ENCODE measurements at places on chromosomes 3 and 15.

DNA sequence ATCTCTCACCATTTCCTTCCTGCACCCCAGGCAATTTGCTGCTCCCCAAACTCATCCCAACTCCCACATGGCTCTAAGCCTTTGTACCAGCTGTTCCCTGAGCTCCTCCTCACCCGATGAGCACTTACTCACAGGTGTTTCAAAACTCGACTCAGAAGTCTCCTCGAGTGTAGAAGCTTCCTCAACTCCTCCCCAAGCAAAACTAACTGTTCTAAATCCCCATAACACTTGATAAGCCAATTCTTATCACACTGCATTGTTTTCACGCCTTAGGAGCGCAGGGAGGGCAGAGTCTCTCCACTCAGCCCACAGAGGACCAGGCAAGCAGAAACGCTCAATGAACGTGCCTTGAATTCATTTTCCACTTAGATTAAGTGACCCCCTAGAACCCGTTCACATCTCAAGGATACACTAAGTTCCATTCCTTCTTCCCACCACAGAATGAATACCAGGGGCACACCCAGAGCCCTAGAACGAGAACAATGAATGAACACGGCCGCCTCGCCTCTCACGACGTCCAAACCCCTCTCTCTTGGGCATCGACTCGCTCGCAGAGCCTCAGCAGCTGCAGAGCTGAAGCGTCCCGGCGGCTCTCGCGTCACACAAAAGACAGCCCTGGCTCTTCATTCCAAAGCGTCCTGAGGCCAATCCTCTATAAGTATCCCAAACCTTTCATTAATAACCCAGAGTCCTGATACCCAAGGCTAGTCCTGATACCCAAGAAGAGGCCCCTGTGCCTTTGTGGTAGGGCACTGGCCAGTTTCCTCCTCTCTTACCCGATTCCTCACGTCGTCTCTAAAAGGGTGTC is 1.1 kb downstream of the RAF1 start:
- DNase-seq, result no peak

DNA sequence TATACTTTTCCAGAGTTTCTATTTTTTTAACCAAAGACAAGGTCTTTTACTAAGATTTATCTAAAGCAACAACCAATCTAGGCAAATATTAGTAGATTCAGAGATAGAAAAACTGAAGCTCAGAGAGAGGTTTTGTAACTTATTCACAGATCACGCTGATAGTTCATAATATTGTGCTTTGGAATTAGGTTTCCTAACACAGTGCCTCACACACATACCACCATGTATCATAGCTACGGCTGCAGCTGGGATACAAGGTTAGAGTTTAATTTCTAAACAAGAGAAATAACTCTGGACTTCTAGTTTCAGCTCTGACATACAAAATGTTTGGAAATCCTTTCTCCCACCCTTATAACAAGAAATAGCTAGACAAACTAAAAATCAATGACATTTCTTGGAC is 565.7 kb downstream of the PYDC2 start:
- no peak for DNase-seq

- no peak for DNase-seq
Measured at GRCh38 chr3:73786321-73786807, 161.6 kb upstream of the PDZRN3 start.

- no peak for DNase-seq
Measured at GRCh38 chr15:84799511-84800187, 17.5 kb upstream of the ALPK3 start.

DNA sequence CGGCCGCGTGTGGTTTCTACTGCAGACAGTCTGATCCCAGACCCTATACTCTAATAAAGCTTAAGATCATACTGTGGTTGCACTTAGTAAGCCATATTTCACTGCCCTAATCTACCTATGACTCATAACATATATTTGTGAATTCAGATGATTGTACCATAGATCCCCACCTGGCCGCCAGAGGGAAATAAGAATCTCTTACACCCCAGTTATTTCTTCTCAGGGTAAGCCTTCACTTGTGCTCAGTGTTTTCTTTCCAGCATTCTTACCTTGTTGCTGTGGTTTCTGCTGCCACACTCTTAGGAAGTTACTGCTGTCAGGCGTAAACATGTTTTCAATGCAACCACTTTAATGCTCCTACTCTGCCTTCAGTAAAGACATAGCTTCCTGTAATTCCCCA is 105.9 kb downstream of the B3GALNT1 start:
- no peak for DNase-seq

- DNase-seq, result no peak
Measured at GRCh38 chr3:11246663-11246970, 25.6 kb upstream of the ATG7 start.

GRCh38 chr3:167840247-167840646 is 104.7 kb downstream of the SERPINI1 start:
- no peak for DNase-seq

GRCh38 chr15:86840996-86841395 is 761.3 kb downstream of the AGBL1 start:
- DNase-seq, result no peak

GRCh38 chr3:54549607-54550220 is 378.1 kb downstream of the LRTM1 start:
- DNase-seq, result no peak

GRCh38 chr3:136332302-136332701 is 82.2 kb downstream of the PCCB start:
- no peak for DNase-seq

All from stimulated activated CD8-positive, alpha-beta memory T cell treated with anti-CD3 and anti-CD28 coated beads, Interleukin-15, amount 100 ng/mL, for 48 hours (primary cell).